ENCODE measurements at places on chromosomes 6 and 20.

DNA sequence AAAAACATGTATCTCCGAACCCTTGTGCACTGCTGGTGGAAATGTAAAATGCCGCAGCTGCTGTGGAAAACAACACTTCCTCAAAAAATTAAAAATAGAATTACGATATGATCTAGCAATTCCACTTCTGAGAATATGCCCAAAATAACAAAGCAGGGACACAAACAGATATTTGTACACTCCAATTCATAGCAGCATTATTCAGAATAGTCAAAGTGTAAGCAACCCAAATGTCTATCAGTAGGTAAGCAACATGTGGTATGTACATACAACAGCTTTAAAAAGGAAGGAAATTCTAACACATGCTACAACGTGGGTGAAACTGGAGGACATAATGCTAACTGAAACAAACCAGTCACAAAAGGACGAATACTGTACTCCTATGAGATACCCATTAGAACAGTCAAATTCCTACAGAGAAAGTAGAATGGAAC lies 5.7 kb upstream of the RAB5IF start:
- DNase-seq: no peak

DNA sequence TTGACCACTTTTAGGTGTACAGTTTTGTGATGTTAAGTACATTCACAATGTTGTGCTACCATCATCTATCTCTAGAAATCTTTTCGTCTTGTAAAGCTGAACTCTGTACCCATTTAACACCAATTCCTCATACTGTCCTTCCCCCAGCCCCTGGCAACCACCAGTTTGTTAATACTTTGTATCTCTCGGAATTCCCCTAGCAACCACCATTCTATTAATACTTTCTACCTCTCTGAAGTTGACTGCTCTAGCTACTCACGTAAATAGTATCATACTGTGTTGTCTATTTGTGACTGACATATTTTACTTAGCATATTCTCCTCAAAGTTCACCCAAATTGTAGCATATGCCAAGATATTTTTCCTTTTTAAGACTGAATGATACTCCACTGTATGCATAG lies 82.3 kb upstream of the CLDN20 start:
- DNase-seq: no peak

- DNase-seq: no peak
Observed at GRCh38 chr20:15742087-15742486, 831.2 kb downstream of the KIF16B start.

- no peak for DNase-seq
Observed at GRCh38 chr6:102662851-102663250, 1269.3 kb downstream of the GRIK2 start.

GRCh38 chr6:37021356-37022129 lies 16.1 kb downstream of the FGD2 start:
- no peak for DNase-seq

GRCh38 chr6:2028457-2029038 lies 216.9 kb downstream of the GMDS start:
- peak; percentile 92 for DNase-seq

- DNase-seq: no peak
Observed at GRCh38 chr6:115712291-115712961, 348.3 kb downstream of the FRK start.

GRCh38 chr6:111357705-111358104 lies 125.3 kb downstream of the REV3L start:
- no peak for DNase-seq

- DNase-seq: peak; percentile 14
Observed at GRCh38 chr6:61809004-61809595, 476.9 kb downstream of the KHDRBS2 start.

DNA sequence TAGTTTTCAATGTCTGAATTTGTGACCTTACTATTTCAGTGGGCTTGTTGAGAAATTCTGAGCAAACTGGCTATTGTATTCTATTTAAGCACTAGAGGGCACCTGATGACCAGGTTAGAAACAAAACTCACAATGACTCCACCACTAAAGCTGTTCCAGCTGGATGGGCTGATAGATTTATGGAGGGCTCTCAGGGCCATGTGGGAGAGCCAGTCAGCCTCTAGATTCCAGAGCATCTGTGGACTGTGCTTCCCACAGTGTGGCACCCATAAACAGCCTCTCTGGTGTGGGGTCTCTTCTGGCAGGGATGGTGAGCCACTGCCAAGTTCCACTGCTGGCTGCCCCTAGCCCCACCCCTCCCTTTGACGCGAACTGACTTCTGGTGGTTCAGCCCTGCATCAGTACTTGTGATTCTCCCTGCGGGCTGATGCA lies 29.2 kb downstream of the C6orf58 start:
- no peak for DNase-seq

- DNase-seq: no peak
Observed at GRCh38 chr6:107479089-107479690, 10.7 kb upstream of the SOBP start.

GRCh38 chr6:3208098-3208774 lies 19.2 kb downstream of the TUBB2B start:
- DNase-seq: no peak

GRCh38 chr6:37579444-37580067 lies 79.9 kb upstream of the CCDC167 start:
- DNase-seq: no peak

DNA sequence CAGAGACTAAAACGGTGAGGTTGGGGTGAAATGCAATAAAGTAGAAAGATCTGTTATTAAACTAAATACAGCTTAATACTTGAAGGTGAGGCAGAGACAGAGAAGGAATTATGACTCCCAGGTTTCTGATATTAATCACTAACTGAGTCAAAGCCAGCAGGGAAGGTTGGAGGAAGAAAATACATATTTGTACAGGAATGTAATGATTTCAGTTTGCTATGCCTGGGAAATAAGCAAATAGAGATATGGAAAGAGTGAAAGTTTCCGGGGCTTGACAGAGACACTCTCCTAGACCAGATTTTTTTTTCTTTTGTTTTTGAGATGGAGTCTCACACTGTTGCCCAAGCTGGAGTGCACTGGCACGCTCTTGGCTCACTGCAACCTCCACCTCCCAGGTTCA lies 76.8 kb downstream of the PTPRK start:
- DNase-seq: no peak

DNA sequence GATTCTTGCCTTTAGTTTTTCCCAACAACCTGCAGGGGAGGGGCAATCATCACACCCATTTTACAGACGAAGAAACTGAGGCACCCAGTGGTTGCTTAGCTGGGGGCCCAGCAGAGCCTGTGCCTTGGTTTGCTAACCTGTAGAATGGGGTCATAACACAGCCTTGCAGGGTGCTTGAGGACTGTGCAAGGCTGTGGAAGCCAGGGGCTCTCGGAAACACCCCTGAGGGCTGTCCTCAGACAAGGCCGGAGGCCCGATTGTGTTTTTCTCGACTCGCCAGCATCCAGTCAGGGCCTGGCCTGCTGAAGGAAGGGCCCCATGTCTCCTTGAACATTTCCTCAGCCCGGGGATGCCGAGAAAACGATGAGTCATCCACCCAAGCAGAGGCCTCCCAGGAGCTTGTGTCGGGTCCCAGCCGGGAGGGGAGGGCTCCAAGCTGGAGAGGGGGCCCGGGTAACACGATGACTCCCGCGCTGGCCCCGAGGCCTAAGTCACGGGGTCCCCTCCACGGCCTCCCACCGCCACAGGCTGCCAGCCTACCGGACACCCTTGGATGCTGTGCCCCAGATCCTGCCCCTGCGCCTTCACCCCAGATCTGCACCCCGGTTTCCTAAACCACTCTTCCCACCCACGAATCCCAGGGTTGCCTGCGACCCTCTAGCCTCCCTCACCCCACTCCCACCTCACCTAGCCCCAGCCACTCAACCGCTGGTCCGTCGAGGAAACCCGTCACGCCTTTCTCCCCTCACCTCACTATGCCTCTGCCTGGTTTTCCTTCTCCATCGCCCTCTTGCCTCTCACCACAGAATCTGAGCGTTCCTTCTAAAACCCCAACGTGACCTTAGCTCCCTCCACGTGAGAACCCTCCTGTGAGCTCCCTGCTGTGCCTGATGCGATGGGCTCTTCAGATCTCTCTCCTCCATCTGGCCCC lies 10.6 kb downstream of the NOL4L start:
- no peak for DNase-seq

GRCh38 chr6:119501798-119502483 lies 152.4 kb upstream of the MAN1A1 start:
- no peak for DNase-seq

DNA sequence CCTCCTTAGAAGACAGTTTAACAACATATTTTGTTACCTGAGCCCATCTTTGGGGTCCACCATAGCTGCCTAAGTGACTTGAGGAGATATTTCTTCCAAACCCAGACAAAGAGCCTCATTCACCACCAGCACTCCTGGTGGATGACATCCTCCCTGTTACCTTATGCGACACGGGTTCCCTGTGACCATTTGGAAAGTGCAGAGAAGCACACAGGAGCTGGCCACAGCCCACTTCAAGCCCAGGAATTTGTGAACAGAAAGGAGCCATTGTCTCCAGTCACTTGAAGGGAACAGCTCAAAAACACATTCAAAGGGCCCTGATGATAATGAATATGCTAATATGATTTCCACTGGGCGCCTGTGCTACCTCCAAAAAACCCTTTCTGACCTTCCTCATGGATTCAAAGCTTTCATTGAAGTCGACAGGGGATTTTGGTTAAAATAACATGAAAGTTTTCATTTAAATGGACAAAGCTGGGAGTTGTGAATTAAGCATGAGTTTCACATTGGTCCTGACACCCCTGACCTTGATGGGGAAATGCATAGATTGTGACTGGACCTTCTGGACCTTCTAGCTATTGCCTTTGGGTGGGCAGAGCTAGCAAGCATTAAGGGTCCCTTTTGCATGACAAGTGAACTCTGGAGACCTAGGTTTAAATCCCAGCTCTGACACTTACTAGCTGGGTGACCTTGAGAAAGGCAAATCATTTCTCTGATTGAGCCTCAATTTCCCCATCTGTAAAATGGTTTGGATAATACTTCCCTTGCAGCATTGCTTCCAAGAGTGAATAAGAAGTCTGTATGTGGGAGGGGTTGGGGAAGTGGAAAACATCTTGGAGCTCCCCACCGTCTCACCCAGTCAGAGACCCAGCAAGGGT lies 83.3 kb upstream of the SIRPA start:
- no peak for DNase-seq

DNA sequence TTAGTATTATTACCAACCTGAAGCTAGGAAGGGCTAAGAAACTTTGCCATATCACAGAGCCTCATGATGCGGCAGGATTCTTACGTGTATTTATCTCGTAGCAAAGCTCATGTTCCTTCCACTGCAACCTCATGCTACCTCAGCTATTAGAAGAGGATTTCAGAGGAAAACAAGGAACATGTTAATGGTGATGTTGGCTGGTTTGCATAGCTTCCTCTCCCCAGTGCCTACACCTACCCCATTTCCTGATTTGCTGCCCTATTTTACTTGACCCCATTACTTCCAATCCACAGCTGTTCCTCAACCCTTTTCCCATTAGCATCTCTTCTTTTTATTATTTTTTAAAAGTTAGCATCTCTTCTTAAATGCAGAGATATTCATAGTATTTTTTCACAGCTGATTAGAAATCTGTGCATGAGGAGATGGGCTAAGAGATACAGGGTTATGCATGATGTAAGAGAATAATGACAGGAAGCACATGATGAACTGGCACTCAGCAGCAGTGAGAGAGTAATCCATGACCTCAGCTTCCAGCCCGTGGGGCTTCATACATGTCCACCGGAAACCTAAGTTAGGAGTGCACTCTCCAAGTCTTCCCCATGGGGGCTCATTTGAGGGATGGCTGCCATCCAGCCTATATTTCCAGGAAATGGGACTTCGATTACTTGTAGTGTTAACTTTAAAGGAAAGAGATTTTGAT lies 106.1 kb upstream of the ASF1A start:
- no peak for DNase-seq

- no peak for DNase-seq
Observed at GRCh38 chr6:96687121-96687520, 124.2 kb downstream of the FHL5 start.

DNA sequence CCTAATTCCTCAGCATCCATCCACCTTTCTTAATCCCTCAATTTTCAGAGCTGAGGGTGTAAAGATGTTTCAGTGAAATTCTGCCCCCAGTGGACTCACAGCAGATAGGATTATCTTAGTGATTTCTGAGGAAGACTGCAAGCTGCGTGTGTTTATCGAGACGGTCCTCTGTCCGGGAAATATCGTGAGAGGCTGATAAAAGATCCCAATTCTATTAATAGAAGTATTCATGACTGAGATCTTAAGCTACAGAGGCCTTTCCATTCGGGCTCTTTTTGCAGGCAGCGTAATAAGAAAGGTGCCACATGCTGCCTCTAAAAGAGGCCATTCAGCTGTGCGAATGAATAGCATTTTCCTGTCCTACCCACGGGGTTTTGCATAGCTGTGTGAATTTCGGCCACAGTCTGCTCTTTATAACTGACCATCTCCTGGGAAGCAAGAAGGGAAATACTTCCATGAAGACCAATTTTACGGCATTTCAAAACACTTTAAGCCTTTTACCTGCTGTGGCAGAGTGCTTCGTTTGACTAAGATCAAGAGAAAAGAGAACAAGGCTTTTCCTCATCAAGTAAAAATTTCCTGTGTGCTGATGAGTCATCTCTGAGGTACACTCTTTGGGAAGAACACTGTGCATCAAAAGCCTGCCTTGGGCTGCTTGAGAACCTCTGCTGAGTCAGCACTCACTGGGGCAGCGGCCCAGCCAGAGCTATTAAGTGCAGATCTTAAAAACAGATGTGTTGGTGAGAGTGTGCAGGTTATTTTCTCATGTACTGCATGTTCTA lies 208.8 kb downstream of the ARHGAP18 start:
- no peak for DNase-seq

DNA sequence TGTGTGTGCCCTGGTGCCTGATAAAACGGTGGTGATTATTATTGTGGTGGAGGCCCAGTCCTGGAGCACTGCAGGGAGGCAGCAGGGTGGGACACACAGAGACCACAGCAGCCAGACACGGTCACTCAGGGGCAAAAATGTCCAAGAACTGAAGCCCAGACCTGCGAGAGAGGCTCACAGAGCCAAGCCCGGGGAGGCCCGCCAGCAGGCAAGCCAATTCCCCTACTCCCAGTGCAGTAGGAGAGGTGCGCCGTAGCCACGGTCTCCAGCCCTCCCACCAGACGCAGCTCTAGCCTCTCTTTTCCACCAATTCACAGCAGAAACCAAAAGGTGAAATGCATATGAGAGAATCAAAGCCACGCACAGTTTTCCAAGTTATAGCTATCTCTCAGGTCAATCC lies 179.4 kb upstream of the TAB2 start:
- no peak for DNase-seq

GRCh38 chr20:51763965-51764602 lies 4.1 kb downstream of the ATP9A start:
- no peak for DNase-seq

DNA sequence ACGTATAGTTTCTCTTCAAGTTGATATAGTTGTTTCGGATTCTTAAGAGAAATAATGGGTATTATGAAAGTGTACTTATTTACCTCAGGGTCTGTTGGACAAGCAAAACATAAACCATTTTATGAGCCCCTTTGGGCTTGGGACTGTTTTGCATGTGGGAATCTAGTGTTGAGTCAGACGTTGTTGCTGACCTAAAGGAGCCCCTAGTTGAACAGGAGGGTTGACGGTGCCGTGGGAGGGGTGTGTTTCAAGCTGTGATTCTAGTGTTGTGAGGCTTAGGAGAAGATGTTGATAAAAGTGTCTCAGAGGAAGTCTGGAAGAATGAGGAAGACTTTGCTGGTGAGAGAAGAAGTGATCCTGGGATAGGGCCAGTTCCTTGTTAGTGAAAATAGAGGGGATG lies 140.0 kb downstream of the ARID1B start:
- no peak for DNase-seq

Measured in NCI-H1417 treated with DMSO at 0.1 percent for 48 hours (cell line).